ENCODE measurements at places on chromosomes 6 and 20.

- no peak for DNase-seq
Observed at GRCh38 chr6:2103765-2104523, 141.5 kb downstream of the GMDS start.

GRCh38 chr20:45211569-45212474, 5.0 kb downstream of the SEMG1 start:
- no peak for DNase-seq

- no peak for DNase-seq
Observed at GRCh38 chr6:34644716-34645115, 51.9 kb downstream of the ILRUN start.

DNA sequence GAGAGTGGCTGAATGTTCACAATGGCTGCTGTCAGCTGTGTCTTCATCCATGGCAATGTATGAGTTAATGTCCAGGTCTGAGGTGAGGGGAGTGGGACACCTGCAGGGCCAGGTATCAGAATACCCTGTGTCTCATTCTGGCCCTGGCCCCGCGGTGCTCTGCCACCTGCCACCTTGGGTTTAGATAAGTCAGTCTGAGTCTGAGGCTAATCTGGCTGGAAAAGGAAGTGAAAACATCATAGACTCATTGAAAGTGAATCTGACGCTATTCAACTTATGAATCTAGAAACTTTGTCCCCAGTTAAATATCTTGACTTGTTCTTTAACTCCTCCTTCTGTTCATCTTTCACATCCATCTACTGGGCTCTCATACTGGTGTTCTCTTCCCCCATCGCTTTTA, 267.1 kb upstream of the JAG1 start:
- no peak for DNase-seq

DNA sequence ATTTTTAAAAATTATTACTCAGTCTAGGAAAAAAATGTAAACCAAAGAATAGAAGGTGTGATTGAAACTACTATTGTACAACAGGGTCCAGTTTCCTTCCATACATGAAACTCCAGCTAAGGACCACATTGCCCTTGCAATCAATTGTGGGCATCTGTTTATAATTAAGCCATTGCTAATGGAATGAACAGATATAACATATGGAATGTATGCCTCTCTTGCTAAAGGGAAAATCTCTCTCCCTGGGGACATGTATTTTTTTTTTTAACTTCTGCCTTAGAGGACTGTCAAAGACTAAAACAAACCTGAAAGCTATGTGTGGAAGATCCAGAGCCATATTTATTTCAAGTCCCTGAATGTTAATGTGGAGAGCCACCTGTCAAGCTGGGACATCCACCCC, 336.8 kb upstream of the MANEA start:
- DNase-seq: no peak

- no peak for DNase-seq
Observed at GRCh38 chr6:154463573-154464419, 46.7 kb downstream of the CNKSR3 start.

GRCh38 chr6:62229231-62229630, 56.8 kb downstream of the KHDRBS2 start:
- no peak for DNase-seq
